AG10803 (cell line): ENCODE measurements at places on chromosomes 6 and 20.
A peak's percentile ranks its signal among the peaks of the same experiment; 100 is the strongest.

DNA sequence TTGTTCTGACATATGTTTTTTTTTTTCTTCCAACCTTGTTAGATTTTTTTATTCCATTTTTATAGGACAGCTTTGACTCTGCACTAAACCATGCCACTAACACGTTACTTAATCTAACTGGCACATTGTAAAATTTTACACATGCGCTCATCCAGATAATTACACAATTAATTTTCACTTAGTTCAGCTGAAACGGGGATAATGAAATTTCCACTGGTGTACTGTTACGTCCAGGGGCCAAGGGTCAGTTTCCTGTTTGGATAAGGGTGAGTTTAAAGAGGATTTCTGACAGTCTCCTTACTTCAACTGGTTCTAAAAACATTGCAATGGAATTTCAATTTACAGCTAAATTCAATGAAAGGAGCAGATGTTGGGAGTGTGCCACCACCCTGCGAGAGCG is 221.8 kb upstream of the CEP162 start:
- DNase-seq, result no peak

DNA sequence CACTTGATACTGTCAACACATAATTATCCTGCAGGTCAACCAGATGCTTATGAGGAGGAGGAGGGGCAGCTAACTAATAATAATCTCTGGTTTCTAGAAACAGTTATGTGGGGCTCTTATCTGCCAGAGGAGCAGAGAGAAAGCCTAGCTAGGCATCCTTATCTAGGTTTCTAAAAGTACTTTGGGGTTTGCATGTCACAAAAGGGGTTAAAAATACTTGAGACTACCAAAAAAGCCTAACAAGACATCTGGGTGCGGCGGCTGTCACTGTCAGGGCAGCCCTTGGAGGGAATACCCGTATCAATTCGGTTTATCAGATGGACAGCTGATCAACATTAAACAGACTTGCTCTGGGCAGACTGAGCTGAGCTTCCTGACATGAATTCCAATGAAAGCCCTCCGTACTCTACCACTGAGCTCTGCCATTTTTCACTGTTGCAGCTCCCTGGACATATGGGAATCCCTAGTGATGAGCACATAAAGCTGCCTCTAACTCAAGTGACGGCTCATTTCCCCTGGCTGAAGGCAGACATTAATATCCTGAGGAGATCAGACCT is 166.6 kb downstream of the PDSS2 start:
- DNase-seq, result no peak

GRCh38 chr20:15582146-15582760 is 991.0 kb downstream of the KIF16B start:
- DNase-seq, result no peak

DNA sequence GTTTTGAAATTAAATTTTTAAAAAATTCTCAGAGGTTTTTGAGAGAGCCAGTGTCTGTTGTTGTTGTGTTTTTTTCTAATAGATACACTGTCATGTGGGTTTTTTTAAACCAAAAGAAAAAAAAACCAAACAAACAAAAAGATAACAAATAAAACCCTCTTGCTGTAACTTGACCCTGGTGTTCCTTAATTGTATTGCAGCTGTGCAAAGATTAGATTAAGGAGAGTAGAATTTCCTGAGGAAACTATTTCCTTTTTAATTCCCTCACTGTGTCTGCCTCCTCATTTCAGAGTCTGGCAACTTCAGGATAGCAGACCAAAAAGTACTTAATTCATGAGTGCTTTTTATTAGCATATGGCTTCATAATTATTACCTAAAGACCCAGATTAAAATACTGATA is 281.9 kb downstream of the EPM2A start:
- no peak for DNase-seq

- DNase-seq, result peak; percentile 16
These were observed 250.9 kb upstream of the RREB1 start for GRCh38 chr6:6856538-6857523.

DNA sequence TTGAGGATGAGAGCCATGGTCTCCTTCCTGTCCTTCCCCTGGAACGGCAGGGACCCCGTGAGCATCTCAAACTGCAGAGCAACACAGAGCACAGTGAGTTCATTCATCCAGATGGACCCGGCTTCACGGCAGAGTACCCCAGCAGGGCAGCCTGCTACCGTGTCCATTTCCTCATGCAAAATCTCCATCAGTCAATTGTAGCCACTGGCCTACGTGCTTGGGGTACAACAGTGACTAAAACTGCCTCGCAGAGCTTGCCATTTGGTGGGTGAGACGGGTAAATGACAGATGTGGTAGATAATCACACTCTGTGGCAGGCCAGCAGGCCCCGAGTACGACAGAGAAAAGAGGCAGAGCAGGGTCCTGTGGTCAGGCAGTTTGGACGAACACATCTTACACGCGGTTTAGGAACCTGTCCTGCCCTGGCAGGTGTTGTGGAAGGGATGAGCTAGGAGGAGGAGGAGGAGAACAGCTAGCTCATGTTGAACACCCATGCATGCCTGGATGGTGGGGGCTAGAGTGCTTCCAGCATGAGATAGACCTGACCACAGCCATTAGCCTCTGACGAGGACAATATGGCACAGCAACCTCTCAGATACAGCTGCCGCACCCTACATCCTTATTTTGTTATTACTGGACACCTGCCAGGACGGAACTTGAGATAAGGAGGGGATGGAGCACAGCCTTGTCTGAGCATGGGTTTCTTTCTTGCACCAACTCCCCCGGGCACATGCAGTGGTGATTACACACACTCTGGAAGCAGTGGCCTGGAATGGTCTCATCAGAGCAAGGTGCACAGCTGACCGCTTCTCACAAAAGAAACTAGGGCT is 95.6 kb downstream of the RAMACL start:
- DNase-seq, result no peak
